ENCODE measurements at places on chromosomes 2 and 18.

GRCh38 chr2:8380566-8380965 is 301.3 kb upstream of the ID2 start:
- no peak for DNase-seq
- H3K27me3 ChIP-seq: no peaks in the 10 kb centered on the region
- no peaks in the 10 kb centered on the region for H3K4me1 ChIP-seq
- no peak overlapping the region for H3K4me3 ChIP-seq

DNA sequence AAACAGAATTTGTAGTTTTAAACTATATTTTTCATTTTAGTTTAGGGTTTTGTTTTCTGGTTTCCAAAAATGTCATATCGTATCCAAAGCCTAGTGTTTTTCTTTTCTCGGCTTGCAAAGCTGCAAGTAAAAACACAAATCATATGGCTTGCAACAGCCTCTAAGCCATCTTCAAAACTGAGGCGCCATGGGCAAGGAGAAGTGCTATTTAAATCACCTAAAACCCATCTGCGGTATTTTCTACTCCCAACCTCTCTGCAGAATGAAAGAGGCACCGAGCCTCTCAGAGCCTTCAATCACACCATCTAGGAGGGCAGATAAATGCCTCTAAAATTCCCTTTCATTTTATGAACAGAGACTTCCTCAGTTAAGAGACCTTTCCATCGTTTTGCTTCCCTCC is 25.2 kb downstream of the FECH start:
- H3K4me1 ChIP-seq: no peaks in the 10 kb centered on the region
- peaks cover 68% of the 10 kb centered on the region for H3K36me3 ChIP-seq
- no peaks in the 10 kb centered on the region for H3K27me3 ChIP-seq
- H3K4me3 ChIP-seq: no peak overlapping the region
- no peak overlapping the region for H3K27ac ChIP-seq
- DNase-seq: no peak

GRCh38 chr2:215900203-215900611 is 113.1 kb downstream of the MREG start:
- no peak overlapping the region for H3K27ac ChIP-seq
- H3K36me3 ChIP-seq: no peaks in the 10 kb centered on the region
- H3K27me3 ChIP-seq: no peaks in the 10 kb centered on the region
- H3K4me3 ChIP-seq: no peak overlapping the region
- peaks cover 21% of the 10 kb centered on the region for H3K4me1 ChIP-seq
- peak; percentile 53 for DNase-seq

- H3K36me3 ChIP-seq: no peaks in the 10 kb centered on the region
- H3K4me1 ChIP-seq: peaks cover 5% of the 10 kb centered on the region
- no peak overlapping the region for H3K27ac ChIP-seq
- no peak overlapping the region for H3K4me3 ChIP-seq
These were observed 2.1 kb upstream of the SPIRE1 start for GRCh38 chr18:12659904-12660605.
